Activated naive CD4-positive, alpha-beta T cell treated with anti-CD3 and anti-CD28 coated beads, Interleukin-2, amount 50 U/mL, for 72 hours (primary cell): ENCODE measurements at places on chromosomes 16 and 17. TPM values are rescaled to one million over a fixed set of nuclear protein-coding genes. Genes with fewer than 3 reads are reported as not detected.

Gene BRCA1
- 126 TPM for total RNA-seq

DNA sequence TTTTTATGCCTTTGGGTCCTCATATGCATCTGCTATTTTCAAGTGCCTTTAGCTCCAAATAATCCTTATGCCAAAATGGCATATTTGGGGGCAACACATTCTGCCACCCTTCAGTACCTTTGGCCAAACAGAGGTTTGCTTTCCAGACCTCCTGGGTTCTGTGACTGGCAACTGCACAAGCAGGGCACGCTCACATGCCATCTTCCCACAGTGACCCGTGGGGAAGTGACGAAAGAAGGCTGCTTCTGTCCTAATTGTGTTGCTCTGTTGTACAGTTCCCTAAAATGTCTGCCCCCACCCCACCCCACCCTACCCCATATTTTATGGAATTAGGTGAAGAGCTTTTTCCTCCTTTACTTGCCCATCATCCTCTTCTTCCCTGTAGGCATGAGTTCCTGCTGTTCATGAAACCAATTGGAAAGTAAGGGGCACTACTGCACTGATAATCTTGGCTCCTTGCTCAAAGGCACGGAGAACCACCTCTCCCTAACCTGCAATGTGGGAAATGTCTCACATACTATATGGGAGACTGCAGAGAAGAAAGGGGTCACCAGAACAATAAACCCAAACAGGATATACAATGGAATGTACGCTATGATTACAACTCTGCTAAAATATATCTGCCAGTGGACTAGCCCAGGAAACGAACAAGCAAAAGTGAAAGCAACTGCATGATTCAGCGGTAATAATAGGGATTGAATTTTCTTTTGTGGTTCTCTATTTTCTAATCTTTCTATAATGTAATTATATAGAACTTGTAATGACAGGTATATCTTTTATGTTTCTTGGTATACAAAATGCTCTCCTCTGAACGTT lies 3.3 kb upstream of the SLFN12L start:
- DNase-seq, result no peak

DNA sequence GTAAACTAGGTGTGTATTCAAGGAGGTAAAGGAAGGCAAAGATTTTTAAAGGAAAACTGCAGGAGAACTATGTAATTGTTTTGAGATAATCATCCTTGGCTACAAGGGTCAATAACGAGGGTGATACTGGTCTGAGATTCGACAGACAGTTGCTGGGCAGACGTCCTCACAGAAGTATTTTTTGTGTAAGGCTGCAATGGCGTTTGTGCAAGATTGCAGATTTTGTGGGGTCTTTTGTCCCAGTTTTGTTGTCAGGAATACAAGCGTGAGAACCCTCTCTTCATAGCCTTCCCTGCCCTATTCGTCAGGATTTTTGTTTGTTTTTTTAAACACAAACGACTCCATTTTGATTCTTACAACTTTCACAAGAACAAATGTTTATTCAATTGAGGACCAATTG lies 57.5 kb downstream of the GPR139 start:
- no peak for DNase-seq

- no peak for DNase-seq
These were observed 7.4 kb downstream of the GLIS2 start for GRCh38 chr16:4323071-4323844.
